ENCODE measurements at places on chromosomes 4 and X.

DNA sequence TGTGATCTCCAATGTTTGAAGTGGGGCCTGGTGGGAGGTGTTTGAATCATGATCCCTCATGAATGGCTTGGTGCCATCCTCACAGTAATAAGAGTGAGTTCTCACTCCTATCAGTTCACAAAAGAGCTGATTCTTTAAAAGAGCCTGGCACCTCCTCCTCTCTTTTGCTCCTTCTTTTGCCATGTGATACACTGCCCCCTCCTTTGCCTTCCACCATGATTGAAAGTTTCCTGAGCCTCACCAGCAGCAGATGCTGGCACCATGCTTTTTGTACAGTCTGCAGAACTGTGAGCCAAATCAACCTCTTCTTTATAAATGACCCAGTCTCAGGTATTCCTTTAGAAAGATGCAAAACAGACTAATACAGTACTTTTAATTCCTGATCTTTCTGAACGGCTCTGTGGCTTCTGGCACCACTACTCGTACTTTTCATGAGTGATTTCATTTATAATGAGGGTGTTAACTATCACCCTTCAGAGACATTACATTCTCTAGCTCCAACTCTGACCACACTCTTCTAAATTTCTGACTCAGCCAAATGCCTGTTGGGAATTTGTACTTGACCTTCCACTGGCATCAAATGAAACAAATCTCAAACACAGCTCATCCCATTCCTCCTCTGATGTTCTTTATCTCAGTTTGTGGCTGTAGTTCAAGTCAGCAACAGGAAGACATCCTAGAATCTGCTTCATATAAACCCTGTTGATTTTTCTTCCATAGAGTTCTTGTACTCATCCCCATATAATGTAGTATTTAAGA, 4.2 kb downstream of the UFSP2 start:
- DNase-seq = no peak

DNA sequence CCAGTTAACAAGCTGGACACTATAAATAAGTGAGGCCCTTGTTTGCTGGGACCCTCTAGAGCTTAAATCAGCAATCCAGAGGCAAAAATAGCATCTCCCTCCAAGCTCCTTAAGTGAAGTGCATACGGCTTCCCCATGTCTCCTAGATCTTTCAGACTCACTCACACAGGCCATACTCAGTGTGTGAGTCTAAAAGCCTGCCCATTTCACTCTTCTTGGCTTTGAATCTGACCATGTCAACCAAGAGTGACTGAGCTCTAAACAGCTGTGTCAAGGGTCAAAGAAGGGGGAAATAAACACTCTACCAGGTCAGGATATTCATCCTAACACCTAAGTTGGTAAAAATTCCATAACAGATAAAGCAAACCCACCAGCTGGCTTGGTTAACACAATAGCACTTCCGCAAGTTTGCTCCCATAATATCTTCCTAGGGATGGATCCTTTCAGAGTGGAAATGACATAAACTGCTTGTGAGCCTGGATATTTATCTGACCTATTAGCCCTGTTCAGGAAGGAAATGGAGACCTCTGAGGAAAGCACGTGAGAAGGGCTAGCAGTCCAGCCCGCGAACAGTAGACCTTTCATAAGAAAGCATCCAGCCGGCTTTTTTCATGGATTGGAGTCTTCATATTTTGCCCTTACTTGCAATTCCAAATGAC, 65.6 kb downstream of the MID1 start:
- DNase-seq = no peak

DNA sequence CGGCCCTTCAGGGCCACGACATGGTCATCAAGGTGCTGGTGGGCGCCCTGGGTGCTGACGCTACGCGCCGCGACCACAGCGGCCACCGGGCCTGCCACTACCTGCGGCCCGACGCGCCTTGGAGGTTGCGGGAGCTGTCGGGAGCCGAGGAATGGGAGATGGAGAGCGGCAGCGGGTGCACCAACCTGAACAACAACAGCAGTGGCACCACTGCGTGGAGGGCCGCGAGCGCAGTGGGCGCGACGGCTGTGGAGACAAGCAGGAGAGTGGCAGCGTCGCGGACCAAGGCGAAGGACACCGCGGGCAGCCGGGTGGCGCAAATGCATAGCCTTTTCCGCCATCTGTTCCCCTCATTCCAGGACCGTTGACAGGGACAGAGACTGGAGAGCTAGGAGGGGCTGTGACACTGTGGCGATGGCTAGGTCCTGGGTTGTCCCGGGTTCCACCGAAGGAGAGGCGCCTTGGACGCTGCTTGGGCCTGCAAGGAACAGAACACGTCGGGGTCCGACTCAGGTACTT, 919 bp downstream of the SOWAHD start:
- no peak for DNase-seq

DNA sequence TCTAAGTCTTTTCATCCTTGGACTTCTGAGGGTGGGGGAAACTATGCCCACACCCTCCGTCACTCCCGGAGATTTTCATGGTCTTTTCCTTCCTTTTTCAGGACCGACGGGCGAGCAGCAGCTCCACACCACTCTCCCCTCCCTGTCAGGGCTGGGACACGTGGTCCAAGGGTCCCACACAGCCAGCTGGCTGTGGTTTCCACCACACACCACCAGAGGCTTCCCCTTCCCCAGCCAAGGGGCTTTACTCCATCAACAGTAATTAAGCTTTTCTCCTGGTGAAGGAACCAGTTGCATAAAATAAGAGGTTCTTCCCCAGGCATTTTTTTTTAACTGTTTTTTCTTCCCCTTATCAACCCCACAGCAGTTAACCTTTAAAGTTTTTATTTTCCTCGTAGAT, 453.9 kb downstream of the GPAT3 start:
- no peak for DNase-seq

DNA sequence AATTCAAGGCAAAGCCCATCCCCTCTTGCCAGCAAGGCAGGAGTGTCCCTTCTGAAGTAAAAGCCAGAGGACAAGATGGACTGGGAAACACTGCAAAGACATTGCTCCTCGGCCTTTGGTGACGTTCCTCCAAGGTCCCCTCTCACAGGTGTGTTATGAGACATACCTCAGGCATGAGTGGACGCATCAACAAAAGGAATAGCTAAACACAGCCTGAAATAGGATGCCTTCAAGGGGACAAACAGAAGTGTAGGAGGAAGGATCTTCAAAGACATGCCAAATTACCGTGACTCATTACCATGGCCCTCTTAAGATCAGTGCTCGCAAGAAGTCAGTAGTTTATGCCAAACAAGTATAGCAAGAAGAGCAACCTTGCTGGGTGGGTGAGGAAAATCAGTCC, 6.0 kb upstream of the IDS start:
- no peak for DNase-seq

Measured in NCI-H2171 (cell line).